ENCODE measurements at places on chromosomes 7 and 10.

DNA sequence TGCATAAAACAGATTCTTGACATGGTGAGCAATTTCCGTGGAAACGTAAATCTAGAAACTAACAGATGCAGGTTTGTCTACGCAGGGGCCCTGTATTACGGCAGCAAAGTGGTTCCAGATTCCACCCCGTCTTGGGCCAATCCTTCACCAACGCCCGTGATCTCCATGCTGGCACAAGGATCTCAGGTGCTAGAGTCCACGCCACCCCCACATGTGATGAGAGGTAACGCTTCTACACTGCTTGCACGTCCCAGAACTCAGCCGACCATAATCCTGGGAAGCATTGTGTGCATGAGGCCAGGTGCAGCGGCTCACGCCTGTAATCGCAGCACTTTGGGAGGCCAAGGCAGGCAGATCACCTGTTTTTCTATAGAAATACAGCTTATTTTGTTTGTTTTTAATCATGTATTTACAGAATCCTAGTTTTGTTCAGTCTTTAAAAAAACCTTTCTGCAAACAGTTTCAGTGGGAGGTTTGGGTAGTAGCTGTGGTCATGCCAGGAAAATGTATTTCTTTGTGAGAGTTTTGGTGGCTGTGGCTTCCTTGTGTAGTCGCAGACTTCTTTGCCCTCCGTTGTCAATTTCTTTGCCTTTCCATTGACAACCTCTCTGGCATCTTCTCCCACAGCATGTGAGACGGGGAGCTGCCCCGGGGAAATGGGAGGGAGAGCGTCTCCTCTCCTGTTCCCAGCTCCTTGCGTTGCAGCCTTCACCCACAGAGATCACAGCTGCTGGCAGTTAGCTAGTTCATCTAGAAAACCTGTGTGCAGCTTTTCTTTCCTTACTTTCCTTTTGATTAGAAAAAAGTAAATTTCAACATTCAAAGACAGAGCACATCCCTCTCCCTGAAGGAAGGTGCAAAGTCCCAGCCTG, 35.7 kb downstream of the ITIH2 start:
- no peak for DNase-seq

- DNase-seq = no peak
These were observed 362.3 kb upstream of the MTPN start for GRCh38 chr7:136339464-136339863.

GRCh38 chr7:41403291-41403690, 299.6 kb downstream of the INHBA start:
- DNase-seq = no peak

GRCh38 chr7:141511676-141512396, 39.4 kb upstream of the AGK start:
- DNase-seq = no peak
